ENCODE measurements at places on chromosomes 3 and 15.

DNA sequence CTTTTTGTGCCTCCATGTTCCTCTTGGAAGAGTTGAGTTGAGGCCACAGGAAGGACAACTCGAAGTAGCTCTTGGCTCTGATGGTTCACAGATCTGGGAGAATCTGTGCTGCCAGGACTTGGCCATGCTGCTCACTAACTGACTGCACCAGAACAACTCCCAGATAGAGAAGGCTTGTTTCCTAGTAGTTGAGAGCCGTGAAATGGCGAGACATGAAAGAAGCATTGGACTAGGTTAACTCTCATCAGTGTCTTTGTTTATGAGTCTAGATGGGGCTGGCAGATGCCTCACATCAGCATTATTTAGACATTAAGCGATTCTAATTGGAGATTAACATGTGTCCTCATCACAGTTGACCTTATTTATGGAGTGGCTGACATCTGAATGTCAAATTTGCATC lies 92.9 kb upstream of the AGBL1 start:
- no peak for DNase-seq

DNA sequence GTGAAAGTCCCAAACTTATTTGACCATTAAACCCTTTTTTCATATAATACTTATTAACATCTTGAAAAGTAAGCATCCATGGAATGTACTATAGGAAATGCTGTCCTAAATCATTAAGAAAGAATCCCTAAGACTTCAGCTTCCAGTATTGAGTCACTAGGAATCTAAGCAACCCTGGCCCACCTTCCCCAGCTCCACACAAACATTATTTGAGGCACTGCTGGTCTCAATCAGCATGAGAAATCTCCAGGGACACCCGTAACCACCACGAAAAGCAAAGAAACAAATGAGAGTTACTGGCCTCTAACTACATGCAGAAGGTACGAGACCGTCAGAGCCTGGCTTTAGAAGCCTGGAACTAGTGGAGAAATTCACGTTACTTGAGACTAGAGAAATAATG lies 68.2 kb downstream of the POLQ start:
- no peak for DNase-seq

GRCh38 chr15:58279106-58279505 lies 140.9 kb downstream of the AQP9 start:
- no peak for DNase-seq

GRCh38 chr3:124201786-124202185 lies 209.9 kb upstream of the ROPN1 start:
- DNase-seq, result no peak

GRCh38 chr3:114446600-114446999 lies 152.8 kb downstream of the TIGIT start:
- no peak for DNase-seq

GRCh38 chr15:45604326-45604725 lies 17.1 kb downstream of the BLOC1S6 start:
- DNase-seq, result no peak

DNA sequence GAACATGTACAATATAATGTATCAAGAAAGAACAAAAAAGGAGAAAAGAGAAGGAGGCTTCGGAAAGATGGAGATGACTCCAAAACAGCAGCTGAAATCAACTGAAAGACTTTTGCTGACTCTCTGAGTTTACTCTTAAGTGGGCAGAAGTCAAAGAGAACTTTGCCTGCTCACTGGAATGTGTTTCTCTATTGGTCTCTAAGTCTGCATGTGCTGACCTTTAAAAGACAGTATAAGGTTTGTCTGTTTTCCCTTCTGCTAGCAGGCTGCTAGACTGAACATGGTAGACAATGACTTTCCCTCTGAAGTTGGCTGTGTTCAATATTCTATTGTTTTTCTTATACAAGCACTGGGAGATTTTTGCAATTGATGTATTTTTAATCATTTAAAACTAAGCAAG lies 7.2 kb upstream of the MAP4 start:
- DNase-seq, result no peak

DNA sequence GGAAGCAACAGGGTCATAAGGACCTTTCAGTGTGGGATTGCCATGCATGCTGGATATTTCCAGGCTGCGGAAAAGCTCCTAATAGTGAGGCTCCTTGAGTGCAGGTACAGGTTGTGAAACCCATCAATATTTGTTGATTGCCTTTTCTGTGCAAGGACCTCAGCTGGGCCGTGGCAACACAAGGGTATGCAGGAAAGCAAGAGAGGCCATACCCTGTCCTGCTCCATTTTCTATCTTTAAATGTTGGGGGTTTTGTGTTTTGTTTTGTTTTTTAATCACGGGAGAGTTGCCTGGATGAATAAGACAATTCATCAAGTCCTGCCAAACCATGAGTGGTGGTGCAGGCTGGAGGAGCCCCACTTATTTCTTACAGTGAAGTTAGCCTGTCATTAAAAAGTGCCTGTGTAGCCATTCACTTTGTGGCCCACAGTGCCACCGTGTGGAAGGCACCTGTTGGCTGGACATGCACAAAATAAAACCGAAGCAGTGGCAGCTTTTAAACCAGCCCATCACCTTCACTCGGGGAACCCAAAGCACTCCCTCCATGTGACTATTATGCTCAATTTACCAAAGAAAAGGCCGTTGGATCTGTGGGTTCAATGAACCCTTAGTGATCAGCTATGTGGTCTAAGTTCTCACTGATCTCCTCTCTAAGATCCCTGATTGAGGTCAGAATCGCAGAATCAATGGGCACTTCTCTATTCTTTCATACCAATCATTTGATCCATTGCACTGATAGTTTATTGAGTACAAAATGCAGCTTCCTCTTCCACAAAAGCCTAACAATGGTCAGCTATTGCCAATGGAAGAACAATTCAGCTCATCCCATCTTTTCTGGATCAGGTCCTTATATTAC lies 42.2 kb downstream of the CLDN18 start:
- peak; percentile 63 for DNase-seq

DNA sequence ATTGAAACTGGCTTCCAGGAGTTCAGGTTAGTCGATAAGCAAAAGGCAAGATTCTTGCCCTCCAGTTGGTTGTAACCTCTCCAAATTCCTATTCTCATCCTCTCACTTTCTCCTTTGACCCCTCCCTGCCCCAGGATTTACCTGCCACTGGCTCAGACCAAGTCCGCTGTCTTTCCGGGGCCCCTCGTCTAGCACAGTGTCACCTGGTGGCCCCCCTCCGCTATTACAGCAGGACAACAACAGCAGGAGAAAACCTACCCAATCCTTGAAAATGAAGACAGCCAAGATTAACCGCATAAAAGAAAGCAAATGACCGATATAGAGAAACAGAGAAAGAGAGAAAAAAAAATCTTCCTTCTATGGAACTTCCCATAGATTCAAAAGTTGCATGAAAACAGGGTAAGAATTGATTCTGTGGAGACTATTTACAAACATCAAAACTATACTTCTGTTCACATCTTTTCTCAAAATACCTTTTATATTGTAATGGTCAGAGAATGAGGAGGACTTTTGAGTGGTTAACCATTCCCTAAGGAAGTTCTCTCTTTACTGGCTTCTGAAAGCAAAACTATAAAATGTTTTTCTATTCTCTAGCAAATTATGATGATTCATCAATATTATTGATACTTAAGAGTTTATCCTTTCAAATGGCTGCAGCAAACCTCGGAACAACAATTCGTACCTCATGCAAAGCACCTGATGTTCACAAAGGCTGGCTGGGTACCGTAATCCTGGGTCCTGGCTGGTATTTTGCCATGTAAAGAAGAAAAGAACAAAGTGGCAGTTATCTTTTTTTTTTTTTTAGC lies 10.0 kb upstream of the ST8SIA2 start:
- DNase-seq, result no peak

GRCh38 chr3:49158103-49158709 lies 7.9 kb downstream of the CCDC71 start:
- peak; percentile 28 for DNase-seq

GRCh38 chr3:122916084-122916483 lies 111.5 kb downstream of the SEMA5B start:
- no peak for DNase-seq

GRCh38 chr3:143171141-143171980 lies 51.8 kb downstream of the CHST2 start:
- DNase-seq, result no peak

DNA sequence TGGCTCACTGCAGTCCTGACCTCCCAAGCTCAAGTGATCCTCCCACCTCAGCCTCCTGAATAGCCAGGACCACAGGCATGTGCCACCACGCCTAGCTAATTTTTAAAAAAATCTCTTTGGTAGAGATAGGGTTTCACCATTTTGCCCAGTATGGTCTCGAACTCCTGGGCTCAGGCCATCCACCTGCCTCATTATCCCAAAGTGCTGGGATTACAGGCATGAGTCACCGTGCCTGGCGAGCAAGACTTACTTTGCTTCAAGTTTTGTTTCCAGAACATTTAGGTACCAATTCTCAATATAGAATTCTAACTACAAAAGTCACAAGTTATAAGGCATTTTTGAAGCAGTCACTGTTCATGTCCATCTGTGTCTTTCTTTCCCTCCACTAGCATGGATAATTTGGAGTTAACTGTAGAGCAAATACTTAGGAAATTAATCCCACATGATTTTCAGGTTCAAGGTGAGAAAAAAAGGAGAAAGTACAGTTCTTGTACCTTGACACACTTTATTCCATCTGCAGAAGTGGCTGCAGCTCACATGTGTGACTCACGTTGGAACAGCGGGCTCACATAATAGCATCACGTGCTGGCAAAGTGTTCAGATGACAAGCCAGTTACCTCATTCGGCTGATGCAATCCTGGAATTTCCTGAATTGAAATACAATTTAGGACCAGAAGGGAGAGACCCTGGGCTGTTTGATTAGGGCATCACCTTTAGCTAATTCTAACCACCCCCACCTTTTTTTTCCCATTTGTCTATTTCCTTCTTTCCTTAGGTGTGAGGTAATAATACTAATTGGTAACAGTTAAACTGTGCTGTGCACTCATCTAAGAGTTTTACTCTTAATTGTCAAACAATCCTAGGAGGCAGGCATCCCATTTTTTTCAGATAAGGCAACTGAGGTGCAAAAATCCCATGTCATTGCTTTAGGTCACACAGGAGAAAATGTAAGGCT lies 46.9 kb upstream of the NEDD4 start:
- peak; percentile 86 for DNase-seq

DNA sequence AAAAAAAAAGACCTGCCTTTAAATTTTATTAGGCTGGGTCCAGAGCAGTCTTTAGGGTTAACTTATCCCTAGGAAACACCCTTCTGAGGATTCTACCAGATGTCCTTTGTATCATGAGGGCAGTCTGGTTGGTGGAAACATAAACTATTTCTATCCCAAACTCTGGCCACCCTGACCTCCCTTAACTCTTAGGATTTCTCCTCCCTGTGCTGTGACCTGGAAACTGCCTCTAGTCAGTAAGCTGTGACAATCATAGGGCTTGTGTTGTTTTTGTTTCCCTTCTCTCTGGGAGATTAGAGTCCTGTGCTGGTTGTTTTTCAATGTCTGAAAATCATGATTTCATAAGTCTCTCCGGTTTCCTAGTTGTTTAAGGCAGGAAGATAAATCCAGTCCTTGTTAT lies 78.1 kb downstream of the TNFAIP8L3 start:
- no peak for DNase-seq

- DNase-seq, result no peak
Observed at GRCh38 chr3:189792046-189792929, 161.1 kb downstream of the TP63 start.

- no peak for DNase-seq
Observed at GRCh38 chr3:192237992-192238608, 489.2 kb downstream of the FGF12 start.

GRCh38 chr15:69013726-69014406 lies 629 bp upstream of the NOX5 start:
- no peak for DNase-seq

- DNase-seq, result no peak
Observed at GRCh38 chr15:41885841-41886240, 8.0 kb downstream of the SPTBN5 start.

- DNase-seq, result no peak
Observed at GRCh38 chr3:4231041-4231440, 72.1 kb upstream of the SETMAR start.
